Head of caudate nucleus (tissue), 42 donors: ENCODE measurements at places on chromosomes 5 and 9.

DNA sequence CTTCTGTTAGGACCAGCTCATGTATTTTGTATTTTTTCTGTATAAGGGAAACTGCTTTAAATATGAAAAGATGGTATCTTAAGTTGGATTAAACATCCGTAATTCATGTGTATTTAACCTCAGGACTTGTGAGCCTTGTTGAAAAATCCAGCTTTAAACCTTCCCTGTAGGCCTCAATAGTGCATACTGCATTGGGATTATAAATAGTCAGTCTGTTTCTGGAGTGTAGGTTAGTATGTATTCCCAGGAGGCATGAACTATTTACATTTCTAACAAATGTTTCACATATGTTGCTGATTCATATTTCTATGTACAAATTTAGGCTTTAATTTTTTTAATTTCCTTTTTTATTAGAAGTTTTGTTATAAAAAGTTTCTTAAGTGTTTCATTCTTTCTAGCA is 137.9 kb upstream of the GRHPR start:
- no peak for DNase-seq

DNA sequence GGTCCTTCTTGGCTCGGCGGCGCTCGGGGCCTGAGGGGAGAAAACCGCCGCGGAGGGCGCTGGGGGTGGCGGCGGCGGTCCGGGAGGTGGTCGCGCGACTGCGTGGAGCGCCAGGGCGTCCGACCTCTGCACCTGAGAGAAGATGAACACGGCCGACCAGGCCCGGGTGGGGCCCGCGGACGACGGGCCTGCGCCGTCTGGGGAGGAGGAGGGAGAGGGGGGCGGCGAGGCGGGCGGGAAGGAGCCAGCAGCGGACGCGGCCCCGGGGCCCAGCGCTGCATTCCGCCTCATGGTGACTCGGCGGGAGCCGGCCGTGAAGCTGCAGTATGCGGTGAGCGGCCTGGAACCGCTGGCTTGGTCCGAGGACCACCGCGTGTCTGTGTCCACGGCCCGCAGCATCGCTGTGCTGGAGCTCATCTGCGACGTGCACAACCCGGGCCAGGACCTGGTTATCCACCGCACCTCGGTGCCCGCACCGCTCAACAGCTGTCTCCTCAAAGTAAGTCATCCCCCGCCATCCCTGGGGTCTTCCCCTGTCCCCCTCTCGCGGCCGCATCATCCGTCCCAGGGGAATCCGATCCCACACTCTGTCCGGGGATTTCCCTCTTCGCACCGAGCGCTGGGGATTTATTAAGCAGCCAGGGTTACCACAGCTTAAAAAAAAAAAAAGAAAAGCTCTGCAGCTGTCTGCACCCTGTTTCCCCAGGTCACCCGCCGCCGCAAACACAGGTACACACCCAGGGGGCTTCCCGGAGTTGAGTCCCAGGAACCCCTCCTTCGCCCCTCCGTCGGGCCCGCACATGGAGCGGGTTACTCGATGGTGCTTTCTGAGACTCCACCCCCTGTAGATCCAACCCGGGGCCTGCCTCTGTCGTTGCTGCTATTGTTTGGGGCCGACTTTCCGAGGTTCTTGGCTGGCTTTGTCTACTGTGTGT is at the start of gene GTF3C4:
Gene GTF3C4, plus strand, starts transcription at position 8 of the 935 bp plus-strand sequence. Its CDS starts 135 bp downstream, at position 143.
- DNase-seq, result peak; percentile 85

DNA sequence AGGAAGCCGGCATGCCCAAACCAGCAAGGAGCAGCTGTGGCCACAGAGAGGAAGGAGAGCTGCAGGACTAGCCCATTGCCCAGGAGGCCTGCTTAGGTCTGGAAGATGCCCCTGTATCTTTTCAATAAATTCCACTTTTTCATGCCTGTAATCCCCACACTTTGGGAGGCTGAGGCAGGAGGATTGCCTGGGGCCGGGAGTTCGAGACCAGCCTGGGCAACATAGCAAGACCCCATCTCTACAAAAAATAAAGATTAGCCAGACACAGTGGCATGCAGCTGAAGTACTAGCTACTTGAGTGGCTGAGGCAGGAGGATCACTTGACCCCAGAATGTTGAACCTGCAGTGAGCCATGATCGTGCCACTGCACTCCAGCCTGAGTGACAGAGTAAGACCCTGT is 5.3 kb upstream of the TSC1 start:
- DNase-seq, result no peak

GRCh38 chr9:69874301-69875060 is 53.9 kb downstream of the CFAP95 start:
- DNase-seq, result no peak

DNA sequence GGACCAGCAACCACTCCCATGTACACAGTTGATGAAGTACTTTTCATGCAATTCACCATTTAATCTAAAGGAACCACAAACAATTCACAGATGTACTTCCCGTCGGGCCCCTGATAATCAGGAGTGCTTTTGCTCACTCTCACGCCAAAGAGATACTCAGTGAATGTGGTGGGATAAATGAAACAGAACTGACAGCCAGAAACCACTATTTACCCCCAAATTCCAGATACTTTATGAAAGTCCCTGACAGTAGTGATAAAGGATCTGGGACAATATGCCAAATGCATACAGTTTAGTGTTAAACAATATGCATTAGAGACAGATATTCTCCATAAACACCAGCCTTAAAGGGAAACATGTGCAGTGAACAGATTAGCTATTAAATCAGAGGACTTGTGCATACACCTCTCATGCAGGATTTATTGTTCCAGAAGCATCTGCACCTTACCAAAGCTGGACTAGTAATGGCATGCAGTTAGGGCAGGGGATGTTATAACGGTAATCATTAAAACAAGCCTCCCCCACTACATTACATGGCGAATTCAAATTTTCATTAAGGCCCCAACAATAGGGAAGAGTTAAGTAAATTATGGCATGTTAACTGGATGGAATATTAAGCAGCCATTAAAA is 74.0 kb upstream of the SLC25A51 start:
- no peak for DNase-seq

DNA sequence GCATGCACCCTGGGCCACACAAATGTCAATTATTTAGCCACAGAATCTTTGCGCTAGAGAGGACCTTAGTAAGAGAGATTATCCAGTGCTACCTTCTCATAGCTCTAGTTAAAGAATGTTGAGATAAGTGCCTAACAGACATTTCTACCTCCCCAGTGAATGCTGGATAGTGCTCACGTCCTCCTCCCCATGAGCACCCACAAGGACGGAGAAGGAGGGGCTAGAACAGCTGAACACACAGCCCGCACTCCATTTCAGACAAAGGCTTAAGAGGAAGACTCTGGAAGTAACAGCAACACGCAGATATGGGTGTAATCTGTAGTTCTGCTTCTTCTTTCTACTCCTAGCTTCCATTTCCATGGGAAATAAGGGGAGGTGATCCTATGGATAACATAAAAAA is 120.5 kb downstream of the FEM1C start:
- DNase-seq, result no peak

GRCh38 chr9:21029661-21030060 is 1.8 kb downstream of the HACD4 start:
- no peak for DNase-seq

DNA sequence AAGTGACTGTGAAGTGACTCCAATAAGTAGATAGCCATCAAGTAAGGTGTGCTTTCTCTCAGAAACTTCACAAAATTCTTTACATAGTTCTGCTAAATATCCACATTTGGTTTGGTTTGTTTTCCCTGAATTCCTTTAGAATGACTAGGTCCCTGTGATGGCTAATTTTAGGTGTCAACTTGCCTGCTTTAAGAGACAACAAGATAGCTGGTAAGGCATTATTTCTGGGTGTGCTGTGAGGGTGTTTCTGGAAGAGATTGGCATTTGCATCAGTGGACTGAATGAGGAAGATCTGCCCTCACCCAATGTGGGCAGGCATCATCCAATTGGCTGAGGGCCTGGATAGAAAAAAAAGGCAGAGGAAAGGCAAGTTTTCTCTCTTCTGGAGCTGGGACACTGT is 8.3 kb upstream of the PTBP3 start:
- no peak for DNase-seq

DNA sequence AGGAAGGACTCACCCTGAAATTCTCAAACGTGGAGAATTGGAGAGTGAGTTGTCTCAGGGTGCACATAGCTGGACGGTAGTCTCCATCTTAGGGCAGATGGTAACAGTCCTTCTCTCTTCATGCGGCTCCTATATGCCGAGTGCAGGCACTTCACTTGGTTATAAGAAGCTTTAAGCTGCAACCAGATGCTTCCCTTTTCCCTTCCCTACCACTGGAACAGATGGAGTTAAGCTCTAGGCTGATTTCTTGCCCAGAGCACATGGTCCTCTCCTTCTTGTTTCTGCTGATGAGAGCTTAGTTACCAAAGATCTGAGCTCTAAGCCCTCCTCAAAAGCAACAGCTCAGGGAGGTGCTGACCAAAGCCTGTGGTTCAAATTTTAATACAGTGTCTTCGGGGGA is 355.7 kb downstream of the ARHGEF28 start:
- DNase-seq, result no peak

DNA sequence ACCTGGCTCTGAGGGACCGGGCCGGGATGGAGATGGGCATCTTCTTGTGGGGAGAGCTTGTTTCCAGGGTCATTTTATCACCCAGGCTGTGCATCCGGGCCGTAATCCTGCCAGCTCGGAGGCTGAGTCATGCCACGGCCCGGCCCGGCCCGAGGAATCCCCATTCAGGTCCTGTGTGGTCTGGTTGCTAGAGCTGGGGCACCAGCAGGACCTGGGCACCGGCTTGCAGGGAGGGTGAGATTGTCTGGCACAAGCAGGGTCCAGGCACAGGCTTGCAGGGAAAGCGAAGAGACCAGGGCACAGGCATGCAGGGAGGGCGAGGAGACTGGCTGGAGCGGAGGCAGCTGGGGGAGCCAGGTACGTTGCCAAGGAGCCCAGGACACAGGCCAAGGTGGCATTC is 106.8 kb downstream of the RXRA start:
- DNase-seq, result peak; percentile 75

- peak; percentile 97 for DNase-seq
Observed at GRCh38 chr9:87725900-87726709, at the start of gene CTSL. TSS of gene CTSL (plus strand) at chr9:87726119. CDS start at chr9:87727604, 1,485 bp downstream.

DNA sequence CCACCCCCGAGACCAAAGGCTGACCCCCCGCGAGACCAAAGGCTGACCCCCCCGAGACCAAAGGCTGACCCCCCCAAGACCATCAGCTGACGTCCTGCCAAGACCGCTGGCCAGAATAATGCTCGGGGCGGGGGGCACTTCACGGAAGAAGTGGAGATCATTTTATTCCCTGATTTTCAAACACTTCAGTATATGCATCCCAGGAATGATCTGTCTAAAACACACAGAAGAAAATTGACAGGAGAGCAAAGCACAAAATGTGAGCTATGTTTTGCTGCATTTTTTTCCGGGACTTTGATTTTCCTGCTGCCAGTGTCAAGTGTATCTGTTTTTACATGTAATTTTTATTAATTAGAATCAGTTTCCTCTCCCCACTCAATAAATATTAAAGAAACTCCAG is 67.1 kb downstream of the ADAMTS2 start:
- no peak for DNase-seq
